ENCODE measurements at places on chromosomes 4 and X.

DNA sequence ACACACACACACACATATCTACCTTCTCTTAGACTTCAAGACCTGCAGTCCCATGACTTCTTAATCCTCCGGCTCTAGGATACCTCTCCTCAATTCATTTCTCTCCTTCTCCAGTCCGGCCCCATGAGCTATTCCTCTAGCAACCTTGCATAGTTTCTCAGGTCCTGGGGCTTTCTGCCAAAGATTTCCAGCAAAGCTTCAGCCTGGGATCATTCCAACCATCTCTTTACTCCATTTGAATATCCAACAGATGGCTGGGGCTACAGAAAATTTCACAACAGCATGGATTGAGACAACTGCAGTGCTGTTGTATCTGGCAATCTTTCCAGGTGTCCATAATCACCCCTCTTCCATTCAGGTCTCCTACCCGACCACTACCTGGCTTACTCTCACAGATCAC is 184.1 kb downstream of the DCHS2 start:
- H3K36me3 ChIP-seq, result no peaks in the 10 kb centered on the region
- H3K4me3 ChIP-seq, result no peak overlapping the region
- no peaks in the 10 kb centered on the region for H3K27me3 ChIP-seq
- no peak overlapping the region for H3K27ac ChIP-seq
- H3K4me1 ChIP-seq, result no peaks in the 10 kb centered on the region
- no peak for DNase-seq

DNA sequence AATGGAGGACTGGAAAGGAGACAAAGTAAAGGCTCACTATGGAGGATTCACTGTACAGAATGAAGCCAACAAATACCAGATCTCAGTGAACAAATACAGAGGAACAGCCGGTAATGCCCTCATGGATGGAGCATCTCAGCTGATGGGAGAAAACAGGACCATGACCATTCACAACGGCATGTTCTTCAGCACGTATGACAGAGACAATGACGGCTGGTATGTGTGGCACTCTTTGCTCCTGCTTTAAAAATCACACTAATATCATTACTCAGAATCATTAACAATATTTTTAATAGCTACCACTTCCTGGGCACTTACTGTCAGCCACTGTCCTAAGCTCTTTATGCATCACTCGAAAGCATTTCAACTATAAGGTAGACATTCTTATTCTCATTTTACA is 6.8 kb downstream of the FGB start:
- H3K27ac ChIP-seq, result no peak overlapping the region
- no peaks in the 10 kb centered on the region for H3K27me3 ChIP-seq
- no peak overlapping the region for H3K4me3 ChIP-seq
- no peaks in the 10 kb centered on the region for H3K36me3 ChIP-seq
- DNase-seq, result no peak

- H3K4me1 ChIP-seq, result no peaks in the 10 kb centered on the region
- no peak for DNase-seq
- no peaks in the 10 kb centered on the region for H3K27me3 ChIP-seq
- no peaks in the 10 kb centered on the region for H3K36me3 ChIP-seq
- H3K4me3 ChIP-seq, result no peak overlapping the region
- no peak overlapping the region for H3K27ac ChIP-seq
These were observed 42.7 kb downstream of the PPARGC1A start for GRCh38 chr4:23847158-23847557.

- no peak overlapping the region for H3K27ac ChIP-seq
- DNase-seq, result no peak
- H3K36me3 ChIP-seq, result no peaks in the 10 kb centered on the region
These were observed 31.7 kb upstream of the METAP1 start for GRCh38 chr4:98963538-98964433.

GRCh38 chrX:72120837-72121236 is 10.9 kb downstream of the RTL5 start:
- H3K4me3 ChIP-seq, result no peak overlapping the region
- H3K27me3 ChIP-seq, result no peaks in the 10 kb centered on the region
- peaks cover 53% of the 10 kb centered on the region for H3K4me1 ChIP-seq
- peak overlapping the region; percentile 73 for H3K27ac ChIP-seq

GRCh38 chr4:16026160-16026761 is 57.6 kb downstream of the PROM1 start:
- H3K4me3 ChIP-seq, result no peak overlapping the region
- H3K27ac ChIP-seq, result no peak overlapping the region
- no peaks in the 10 kb centered on the region for H3K27me3 ChIP-seq
- no peak for DNase-seq
- no peaks in the 10 kb centered on the region for H3K36me3 ChIP-seq
- peaks cover 6% of the 10 kb centered on the region for H3K4me1 ChIP-seq

GRCh38 chrX:12971282-12972003 is 3.5 kb upstream of the TMSB4X start:
- H3K27me3 ChIP-seq, result no peaks in the 10 kb centered on the region
- no peaks in the 10 kb centered on the region for H3K36me3 ChIP-seq
- H3K4me1 ChIP-seq, result peaks cover 17% of the 10 kb centered on the region
- H3K27ac ChIP-seq, result peak overlapping the region; percentile 81
- DNase-seq, result peak; percentile 63
- peak overlapping the region; percentile 19 for H3K4me3 ChIP-seq

DNA sequence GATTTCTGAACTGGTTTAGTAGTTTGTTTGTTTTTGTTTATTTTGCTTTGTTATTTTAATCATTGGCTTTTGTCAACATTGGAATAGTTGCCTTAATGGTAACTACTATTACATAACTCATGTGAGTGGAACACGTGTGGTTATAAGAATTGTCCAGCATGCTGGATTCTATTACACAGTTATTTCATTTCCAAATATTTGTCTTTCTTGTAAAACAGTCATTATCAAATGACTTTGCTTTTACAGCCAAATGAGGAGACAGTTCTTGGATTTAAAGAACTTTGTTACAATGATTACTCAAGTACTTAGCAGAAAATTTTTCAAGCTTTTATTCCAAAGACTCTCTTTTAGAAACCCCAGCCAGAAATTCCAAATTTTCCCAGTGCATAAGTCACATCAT is 516.1 kb upstream of the MAGEB2 start:
- no peak for DNase-seq
- H3K4me1 ChIP-seq, result no peaks in the 10 kb centered on the region
- no peak overlapping the region for H3K4me3 ChIP-seq
- no peaks in the 10 kb centered on the region for H3K27me3 ChIP-seq
- no peaks in the 10 kb centered on the region for H3K36me3 ChIP-seq

GRCh38 chrX:39823854-39824253 is 273.9 kb downstream of the BCOR start:
- no peak overlapping the region for H3K27ac ChIP-seq
- no peaks in the 10 kb centered on the region for H3K36me3 ChIP-seq
- no peaks in the 10 kb centered on the region for H3K27me3 ChIP-seq
- DNase-seq, result no peak
- peaks cover 8% of the 10 kb centered on the region for H3K4me1 ChIP-seq

GRCh38 chr4:7798178-7798995 is 141.3 kb downstream of the AFAP1 start:
- H3K27ac ChIP-seq, result no peak overlapping the region
- no peak overlapping the region for H3K4me3 ChIP-seq
- peaks cover 34% of the 10 kb centered on the region for H3K36me3 ChIP-seq
- peaks cover 6% of the 10 kb centered on the region for H3K4me1 ChIP-seq
- H3K27me3 ChIP-seq, result no peaks in the 10 kb centered on the region

DNA sequence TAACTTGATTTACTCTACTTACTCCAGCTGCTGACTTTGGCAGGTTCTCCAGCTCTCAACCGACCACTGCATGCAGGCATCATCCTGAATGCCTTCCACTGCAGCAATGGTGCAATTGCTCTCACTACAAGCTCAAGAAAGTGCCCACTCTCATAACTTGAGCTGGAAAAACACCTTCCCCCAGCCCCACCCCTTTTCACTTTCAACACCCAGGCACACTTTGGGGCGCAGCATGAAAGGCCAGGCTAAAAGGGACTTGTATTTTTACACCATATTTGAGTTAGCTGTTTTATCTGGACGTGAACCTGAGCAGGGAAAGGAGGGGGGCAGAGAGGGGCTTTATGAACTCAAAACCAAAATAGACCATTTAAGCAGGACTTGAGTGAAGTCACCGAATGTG is 274.5 kb downstream of the RAB28 start:
- H3K27ac ChIP-seq, result no peak overlapping the region
- DNase-seq, result no peak
- H3K36me3 ChIP-seq, result no peaks in the 10 kb centered on the region
- no peaks in the 10 kb centered on the region for H3K4me1 ChIP-seq
- no peak overlapping the region for H3K4me3 ChIP-seq

GRCh38 chrX:129726307-129727111 is 12.3 kb upstream of the XPNPEP2 start:
- H3K4me1 ChIP-seq, result no peaks in the 10 kb centered on the region

DNA sequence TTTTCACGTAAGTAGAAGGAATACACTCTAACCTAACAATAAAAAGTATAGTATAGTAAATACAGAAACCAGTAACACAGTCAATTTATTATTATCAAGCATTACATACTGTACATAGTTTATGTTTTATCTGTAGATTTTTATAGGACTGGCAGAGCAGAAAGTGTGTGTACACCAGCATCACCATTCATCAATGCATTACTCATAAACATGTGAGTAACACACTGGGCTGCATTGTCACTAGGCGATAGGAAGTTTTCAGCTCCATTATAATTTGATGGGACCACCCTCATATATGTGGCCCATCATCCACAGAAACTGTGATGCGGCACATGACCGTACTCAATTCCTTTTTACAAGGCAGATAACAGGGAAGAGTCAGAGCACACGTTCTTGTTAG is 137.8 kb upstream of the RBPJ start:
- H3K4me1 ChIP-seq, result no peaks in the 10 kb centered on the region
- no peak overlapping the region for H3K4me3 ChIP-seq
- no peaks in the 10 kb centered on the region for H3K36me3 ChIP-seq
- no peaks in the 10 kb centered on the region for H3K27me3 ChIP-seq
- no peak overlapping the region for H3K27ac ChIP-seq

GRCh38 chr4:150983851-150984250 is 31.2 kb downstream of the LRBA start:
- no peaks in the 10 kb centered on the region for H3K4me1 ChIP-seq
- no peaks in the 10 kb centered on the region for H3K36me3 ChIP-seq
- H3K4me3 ChIP-seq, result no peak overlapping the region
- DNase-seq, result no peak
- H3K27ac ChIP-seq, result no peak overlapping the region
- H3K27me3 ChIP-seq, result no peaks in the 10 kb centered on the region

DNA sequence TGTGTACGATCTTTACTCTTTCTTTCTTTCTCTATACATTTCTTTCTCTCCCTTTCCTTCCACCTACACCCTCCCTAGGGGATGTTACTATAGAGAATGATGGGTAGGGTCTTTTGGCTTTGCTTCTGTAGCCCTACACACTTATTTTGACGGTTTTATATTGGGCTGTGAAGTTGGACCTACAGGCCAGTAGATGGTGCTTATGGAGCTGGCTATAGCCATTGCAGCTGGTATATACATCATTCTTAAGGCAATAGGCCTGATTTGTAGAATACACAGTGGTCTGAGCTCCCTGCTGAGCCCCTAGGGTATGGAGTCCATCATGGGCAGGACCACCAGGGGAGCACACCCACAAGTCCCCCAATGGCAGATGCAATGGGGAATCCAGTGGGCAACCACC is 1869.7 kb downstream of the STIM2 start:
- H3K27ac ChIP-seq, result no peak overlapping the region
- DNase-seq, result no peak
- H3K4me3 ChIP-seq, result no peak overlapping the region
- H3K36me3 ChIP-seq, result no peaks in the 10 kb centered on the region
- no peaks in the 10 kb centered on the region for H3K4me1 ChIP-seq

DNA sequence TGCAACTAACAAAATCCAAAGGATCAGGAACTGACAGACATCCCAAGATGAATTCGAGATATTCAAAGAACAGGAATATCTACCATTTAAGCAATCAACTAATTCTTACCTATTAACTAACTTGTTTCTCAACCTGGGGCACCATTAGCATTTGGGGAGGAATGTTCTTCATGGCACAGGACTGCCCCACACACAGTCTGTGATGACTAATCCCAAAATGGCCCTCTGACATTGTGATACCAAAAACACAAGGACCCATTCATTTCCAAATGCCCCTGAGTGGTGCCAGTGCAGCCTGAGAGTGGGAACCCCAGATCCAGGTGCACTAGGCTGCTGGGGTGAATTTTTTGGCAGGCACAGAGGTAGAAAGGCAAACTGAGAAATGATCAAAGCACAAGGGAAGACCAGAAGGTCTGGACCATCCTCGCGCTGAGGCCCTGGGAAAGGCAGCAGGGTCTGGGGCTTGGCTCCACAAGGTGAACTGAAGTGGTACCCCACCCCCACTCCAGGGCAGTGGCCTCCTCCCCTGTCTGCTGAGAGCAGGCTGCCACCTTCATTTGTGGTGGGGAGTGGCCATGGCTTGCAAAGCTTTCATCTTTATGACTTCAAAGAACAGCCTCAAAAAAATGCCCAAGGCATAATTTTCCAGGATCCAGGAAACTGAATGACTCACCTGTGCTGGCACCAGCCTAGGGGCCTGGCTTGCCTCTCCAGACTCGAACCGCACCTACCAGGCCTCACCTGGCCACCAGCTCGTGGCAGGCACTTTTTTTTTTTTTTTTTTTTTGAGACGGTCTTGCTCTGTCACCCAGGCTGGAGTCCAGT is 122.4 kb downstream of the BCOR start:
- no peaks in the 10 kb centered on the region for H3K36me3 ChIP-seq
- no peak for DNase-seq
- H3K27ac ChIP-seq, result no peak overlapping the region
- no peaks in the 10 kb centered on the region for H3K27me3 ChIP-seq
- H3K4me1 ChIP-seq, result peaks cover 4% of the 10 kb centered on the region
- H3K4me3 ChIP-seq, result no peak overlapping the region

DNA sequence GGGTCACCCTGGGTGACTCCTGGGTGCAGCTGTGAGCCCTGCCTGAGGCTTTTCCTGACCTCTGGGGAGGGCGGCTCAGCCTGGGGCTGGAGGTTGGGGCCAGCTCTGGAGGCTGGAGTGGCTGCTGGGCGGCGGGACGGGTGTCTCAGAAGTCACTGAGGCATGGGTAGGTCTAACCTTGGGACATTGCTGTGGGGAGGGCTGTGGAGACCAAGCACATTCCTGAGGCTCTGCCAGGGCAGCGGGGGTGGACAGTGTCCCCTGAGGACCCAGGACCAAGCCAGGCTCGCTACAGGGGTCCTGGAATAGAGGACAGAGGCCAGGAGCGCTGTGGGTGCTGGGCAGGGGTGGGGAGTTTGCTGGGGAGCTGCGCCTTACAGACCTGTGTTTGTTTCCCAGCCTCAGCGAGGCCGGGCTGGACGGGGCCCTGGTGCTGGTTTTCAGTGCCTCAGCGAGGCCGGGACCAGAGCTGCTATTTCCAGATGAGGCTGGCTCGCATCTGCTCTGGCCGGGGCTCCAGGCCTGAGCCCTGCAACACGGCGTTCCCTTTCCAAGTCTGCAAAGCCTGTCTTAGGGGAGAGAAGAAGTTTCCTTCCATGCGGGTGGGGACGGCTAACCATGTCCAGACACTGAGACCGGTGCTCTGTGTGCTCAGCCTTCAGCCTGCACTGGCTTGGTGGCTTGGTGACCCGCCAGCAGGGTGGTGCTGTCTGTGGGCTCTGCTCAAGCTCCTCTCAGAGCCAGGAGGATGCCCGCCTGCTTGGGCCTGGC is 3.0 kb upstream of the SLC25A6 start:
- no peaks in the 10 kb centered on the region for H3K27me3 ChIP-seq
- H3K4me3 ChIP-seq, result no peak overlapping the region
- peaks cover 24% of the 10 kb centered on the region for H3K4me1 ChIP-seq
- peak; percentile 41 for DNase-seq

GRCh38 chrX:7542587-7543380 is 300.2 kb upstream of the VCX start:
- no peaks in the 10 kb centered on the region for H3K4me1 ChIP-seq
- H3K27ac ChIP-seq, result no peak overlapping the region
- H3K4me3 ChIP-seq, result no peak overlapping the region

- no peak overlapping the region for H3K27ac ChIP-seq
- DNase-seq, result no peak
- no peaks in the 10 kb centered on the region for H3K27me3 ChIP-seq
- peaks cover 20% of the 10 kb centered on the region for H3K36me3 ChIP-seq
These were observed 8.4 kb upstream of the ASMT start for GRCh38 chrX:1606496-1606895.

Measured in lower lobe of right lung (tissue), 2 donors.